ENCODE measurements at places on chromosomes 5 and 9.

GRCh38 chr9:110765926-110766325 is 97.3 kb downstream of the MUSK start:
- no peak for DNase-seq

GRCh38 chr5:25439025-25439424 is 794.2 kb upstream of the CDH10 start:
- no peak for DNase-seq

DNA sequence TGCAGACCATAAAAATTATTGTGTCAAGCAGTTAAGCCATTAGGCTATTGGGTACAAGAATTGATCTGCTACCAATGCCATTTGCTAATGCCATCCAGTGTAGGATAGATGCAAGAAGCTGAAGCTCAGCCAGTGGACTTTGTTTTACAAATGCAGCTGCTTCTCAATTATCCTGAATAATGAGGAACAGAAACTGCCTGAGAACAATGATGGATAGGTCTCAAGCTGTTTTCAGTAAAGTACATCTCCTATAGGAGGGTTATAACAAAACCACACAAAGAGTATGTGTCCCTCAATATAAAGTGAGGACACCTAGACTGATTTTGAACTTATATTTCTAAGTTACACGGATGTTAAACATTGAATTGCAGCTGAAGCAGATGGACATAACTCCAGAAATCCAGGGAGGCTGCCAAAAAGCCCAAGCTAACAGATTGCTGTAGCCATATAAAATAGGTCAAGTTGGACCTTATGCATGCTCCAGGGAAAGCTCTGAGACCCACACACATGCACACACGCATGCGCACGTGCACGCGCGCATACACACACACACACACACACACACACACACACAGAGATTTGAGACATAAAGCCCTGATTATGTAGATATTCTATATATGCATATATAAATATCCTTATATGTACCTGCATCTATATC is 482.7 kb upstream of the CD180 start:
- no peak for DNase-seq

GRCh38 chr9:99544526-99544925 is 277.2 kb upstream of the NR4A3 start:
- no peak for DNase-seq

GRCh38 chr5:50855001-50855400 is 188.6 kb downstream of the PARP8 start:
- DNase-seq: no peak

DNA sequence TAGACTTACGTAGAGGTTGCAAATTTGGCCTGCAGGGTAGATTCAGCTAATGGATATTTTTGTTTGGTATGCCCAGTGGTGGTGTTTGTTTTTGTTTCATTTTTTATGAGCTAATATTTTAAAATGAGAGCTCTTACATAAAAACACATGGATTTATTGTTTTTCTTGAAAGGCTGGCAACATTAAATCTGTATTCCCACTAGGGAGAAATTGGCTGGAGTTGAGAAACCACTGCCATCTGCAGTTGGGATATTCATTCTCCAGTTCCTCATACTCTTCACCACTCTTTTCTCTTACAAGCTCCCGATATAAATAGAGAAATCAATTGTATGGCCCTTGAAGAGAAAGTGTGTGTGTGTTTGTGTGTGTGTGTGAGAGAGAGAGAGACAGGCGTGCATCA is 143.3 kb downstream of the ALDH1A1 start:
- DNase-seq: no peak
